ENCODE measurements at places on chromosomes 3 and 15. TPM values are rescaled to one million over a fixed set of nuclear protein-coding genes. Genes with fewer than 3 reads are reported as not detected.
A peak's percentile ranks its signal among the peaks of the same experiment; 100 is the strongest.

DNA sequence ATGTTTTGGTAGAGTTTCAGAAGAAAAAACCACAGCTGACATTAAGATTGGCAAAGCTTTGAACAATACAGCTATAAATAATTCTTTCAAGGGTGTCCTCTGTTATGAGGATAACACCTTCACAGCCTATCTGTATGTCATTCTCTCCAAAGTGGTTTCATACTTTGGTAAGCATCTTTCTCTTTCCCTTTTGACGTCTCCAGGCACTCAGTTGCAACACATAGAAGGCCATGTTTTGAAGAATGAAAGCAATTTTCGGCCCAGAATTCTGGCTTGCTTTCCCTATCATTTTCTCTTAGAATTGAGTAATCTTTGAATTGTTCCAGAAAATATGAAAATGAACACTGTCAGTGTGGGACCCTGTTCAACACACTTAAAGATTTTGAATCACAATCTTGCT lies 200.0 kb upstream of the CBLB start:
- no peaks in the 10 kb centered on the region for H3K36me3 ChIP-seq
- peak overlapping the region; percentile 59 for H3K27ac ChIP-seq
- H3K4me1 ChIP-seq, result peaks cover 31% of the 10 kb centered on the region
- no peak for DNase-seq
- H3K27me3 ChIP-seq, result no peaks in the 10 kb centered on the region

DNA sequence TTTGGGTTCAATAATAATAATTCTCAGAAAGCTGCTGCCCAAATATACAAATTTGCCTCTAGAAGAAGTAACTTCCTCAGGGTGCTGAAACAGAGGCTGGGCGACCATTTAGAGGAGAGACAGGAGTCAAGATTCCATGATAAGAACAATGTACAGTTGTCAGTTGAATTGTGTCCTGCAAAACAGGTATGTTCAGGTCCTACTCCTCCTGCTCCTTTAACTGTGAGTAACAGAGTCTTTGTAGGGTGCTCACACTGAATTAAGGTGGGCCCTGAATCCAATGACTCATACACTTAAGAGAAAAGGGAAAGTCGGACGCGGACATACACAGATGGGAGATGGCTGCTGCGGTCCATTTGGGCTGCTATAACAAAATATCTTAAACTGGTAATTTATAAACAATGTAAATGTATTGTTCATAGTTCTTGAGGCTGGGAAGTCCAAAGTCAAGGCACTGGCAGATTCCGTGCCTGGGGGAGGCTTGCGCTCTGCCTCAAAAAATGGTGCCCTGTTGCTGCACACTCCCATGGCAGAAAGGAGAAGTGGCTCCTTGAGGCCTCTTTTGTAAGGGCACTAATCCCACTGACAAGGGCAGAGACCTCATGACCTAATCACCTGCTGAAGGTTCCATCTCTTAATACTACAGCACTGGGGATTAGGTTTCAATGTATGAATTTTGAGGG lies 55.1 kb downstream of the MB21D2 start:
- DNase-seq, result no peak
- no peak overlapping the region for H3K27ac ChIP-seq
- H3K27me3 ChIP-seq, result no peaks in the 10 kb centered on the region
- peaks cover 4% of the 10 kb centered on the region for H3K4me1 ChIP-seq

The GOLGA8S gene
- total RNA-seq, result 0.14 TPM

The NRROS gene
- total RNA-seq, result 17.9 TPM

- no peak overlapping the region for H3K27ac ChIP-seq
- H3K36me3 ChIP-seq, result no peaks in the 10 kb centered on the region
- no peak overlapping the region for H3K4me3 ChIP-seq
These were observed 103.5 kb downstream of the TBC1D2B start for GRCh38 chr15:77974098-77974414.

DNA sequence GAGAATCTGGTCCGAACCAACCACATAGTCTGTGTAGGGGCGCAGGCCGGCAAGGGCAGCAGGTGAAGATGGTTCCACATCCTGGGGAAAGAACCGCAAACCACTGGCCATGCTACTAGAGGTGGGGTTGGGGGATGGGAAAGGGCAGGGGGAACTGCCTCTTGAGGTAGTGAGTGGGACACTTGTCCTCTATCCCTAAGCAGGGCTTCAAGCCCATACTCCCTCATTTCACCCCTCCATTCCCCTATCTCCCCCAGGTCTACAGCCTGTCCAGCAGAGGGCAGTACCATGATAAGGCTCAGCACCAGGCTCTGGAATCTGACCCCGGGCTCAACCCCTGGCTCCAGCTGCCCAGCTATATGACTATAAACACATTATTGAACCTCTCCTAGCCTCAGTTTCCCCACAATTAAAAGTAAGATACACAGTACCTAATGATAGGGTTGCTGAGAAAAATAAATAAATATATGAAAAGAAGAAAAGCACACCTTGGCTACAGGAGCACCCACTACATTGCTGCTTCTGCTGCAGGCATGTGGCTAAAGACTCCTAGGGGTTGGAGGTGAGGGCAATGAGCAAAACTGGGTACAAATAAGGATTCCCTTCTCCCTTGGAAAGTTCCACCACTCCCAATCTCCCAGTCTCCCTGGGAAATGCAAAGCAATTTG lies 6.3 kb downstream of the GORASP1 start:
- peaks cover 38% of the 10 kb centered on the region for H3K36me3 ChIP-seq
- DNase-seq, result no peak
- peaks cover 13% of the 10 kb centered on the region for H3K4me1 ChIP-seq
- H3K27me3 ChIP-seq, result no peaks in the 10 kb centered on the region
- H3K4me3 ChIP-seq, result no peak overlapping the region
- no peak overlapping the region for H3K27ac ChIP-seq

GRCh38 chr3:172039436-172040077 lies at the start of gene FNDC3B:
TSS of gene FNDC3B (plus strand) at chr3:172039578. CDS start at chr3:172112480, 72,902 bp downstream.
- H3K4me1 ChIP-seq, result peaks cover 20% of the 10 kb centered on the region
- H3K36me3 ChIP-seq, result no peaks in the 10 kb centered on the region
- DNase-seq, result peak; percentile 80
- peak within 1 kb of the TSS; percentile 98 for H3K4me3 ChIP-seq
- H3K27ac ChIP-seq, result peak within 1 kb of the TSS; percentile 97

The ENTPD3 gene
- 3.0 TPM for total RNA-seq

DNA sequence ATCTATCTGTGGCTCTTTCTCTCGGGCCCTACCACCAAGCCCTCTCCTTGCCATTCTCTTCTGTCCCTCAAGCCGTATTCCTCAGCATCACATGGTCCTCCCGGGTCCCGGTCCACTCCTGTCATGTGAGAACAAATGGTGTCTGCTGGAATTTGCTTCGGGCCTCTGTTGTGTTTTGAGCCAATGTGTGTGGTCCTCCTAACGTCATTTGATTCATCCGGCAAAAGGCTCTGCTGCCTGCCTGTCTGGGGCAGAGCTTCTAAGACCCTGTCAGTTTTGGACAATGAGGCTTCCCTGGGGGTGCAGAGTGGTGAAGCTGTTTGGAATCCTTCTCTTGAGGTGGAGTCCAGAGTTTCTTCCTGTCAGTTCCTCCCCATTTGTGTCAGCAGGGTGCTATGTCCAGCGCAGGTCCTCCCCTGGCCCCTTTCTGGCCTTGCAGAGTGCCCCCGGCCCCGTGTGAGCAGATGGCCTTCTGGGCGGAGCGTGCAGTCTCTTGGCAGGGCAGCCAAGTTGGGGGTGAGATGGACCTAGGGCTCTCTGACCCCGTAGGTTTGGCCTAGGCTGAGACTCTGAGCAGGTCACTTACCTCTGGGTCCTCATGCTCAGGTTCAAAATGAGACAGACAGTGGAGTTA lies 93.6 kb downstream of the APBA2 start:
- H3K36me3 ChIP-seq, result no peaks in the 10 kb centered on the region
- H3K4me3 ChIP-seq, result no peak overlapping the region
- no peaks in the 10 kb centered on the region for H3K27me3 ChIP-seq

DNA sequence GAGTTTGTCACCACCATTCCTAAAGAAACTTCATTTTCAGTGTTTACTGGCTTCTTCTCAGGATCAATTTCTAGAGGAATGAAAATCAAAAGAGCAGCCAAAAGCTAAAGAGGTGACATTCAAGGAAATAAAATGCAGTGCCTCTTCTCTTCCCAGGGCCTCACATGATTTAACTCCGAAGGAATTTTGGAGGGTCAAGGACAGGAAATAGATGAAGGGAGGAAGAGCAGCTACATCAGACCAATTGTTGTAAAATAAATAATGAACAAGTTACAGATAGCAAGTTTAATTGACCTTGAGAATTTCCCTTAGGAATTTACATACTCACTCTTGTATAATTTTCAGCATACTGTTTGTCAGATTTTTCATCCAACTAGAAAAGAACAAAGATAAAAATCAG lies 78.1 kb downstream of the LRRFIP2 start:
- no peak for DNase-seq
- H3K4me1 ChIP-seq, result peaks cover 20% of the 10 kb centered on the region
- H3K36me3 ChIP-seq, result no peaks in the 10 kb centered on the region
- no peak overlapping the region for H3K4me3 ChIP-seq

The MYNN gene
- total RNA-seq, result 14.3 TPM

DNA sequence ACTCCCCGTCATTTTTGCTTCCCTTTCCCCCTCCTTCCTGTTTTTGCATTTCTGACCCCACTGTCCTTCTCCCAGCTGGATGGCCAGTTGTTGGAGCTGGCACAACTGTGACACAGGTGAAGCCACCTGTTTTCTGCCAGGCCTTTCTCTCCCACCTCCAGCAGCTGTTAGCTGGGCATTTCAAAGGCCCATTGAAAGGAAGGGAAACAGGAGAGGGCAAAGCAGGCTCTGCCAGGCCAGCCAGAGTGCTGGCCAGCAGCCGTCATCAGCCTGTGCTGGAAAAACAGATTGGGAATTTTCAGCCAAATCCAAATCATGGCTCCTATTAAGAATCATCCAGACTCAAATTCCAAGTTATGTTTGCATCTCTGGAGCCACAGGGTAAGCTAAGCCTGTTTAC lies 155.2 kb upstream of the C2CD4B start:
- H3K27ac ChIP-seq, result no peak overlapping the region
- DNase-seq, result no peak
- no peaks in the 10 kb centered on the region for H3K36me3 ChIP-seq
- H3K4me1 ChIP-seq, result no peaks in the 10 kb centered on the region
- H3K4me3 ChIP-seq, result no peak overlapping the region

DNA sequence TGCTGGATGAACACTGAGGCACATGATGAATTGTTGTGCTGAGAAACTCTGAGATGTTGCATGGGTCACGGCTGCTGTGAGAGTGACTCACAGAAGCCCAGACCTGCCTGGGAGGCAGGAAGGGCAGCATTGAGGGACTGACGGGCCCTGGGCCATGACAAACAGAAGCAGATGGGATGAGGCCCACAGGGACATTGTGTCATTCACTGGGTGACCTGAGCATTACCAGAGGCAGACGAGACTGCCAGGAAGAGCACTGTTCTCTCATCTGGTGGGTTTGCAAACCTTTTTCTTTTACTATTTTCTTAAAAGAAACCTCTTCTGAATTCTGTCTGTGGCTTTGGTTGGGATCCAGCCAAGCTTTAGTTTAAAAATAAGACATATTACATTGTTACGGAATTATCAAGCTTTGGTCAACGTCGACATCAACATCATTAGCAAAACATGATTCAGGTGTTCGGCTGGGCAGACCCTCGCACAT lies 67.8 kb downstream of the BDH1 start:
- peak; percentile 13 for DNase-seq
- H3K4me3 ChIP-seq, result no peak overlapping the region
- H3K36me3 ChIP-seq, result no peaks in the 10 kb centered on the region
- no peaks in the 10 kb centered on the region for H3K27me3 ChIP-seq
- H3K27ac ChIP-seq, result no peak overlapping the region

GRCh38 chr3:38307599-38307998 lies 25.5 kb downstream of the SLC22A14 start:
- no peak overlapping the region for H3K4me3 ChIP-seq
- H3K4me1 ChIP-seq, result no peaks in the 10 kb centered on the region
- H3K27me3 ChIP-seq, result no peaks in the 10 kb centered on the region
- no peak overlapping the region for H3K27ac ChIP-seq
- DNase-seq, result no peak

DNA sequence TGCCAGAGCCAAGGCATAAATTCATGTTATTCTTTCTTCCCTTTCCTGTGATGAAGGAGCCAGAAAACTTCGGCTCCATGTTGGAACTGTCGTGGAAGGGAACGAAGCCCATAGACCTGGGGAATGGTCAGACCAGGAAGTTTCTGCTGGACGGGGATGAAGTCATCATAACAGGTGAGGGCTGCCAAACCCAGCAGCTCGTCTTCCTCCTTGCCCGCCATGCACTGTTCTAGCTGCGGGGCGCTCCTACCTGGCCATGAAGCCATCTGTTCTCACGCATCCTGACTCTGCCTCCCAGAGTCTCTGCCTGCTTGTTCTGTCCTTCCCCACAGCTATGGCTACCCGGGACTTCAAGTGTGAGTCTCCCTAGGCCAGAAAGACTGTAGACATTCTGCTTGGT lies 28.2 kb downstream of the FAH start:
- peaks cover 54% of the 10 kb centered on the region for H3K4me1 ChIP-seq
- H3K4me3 ChIP-seq, result no peak overlapping the region
- peaks cover 7% of the 10 kb centered on the region for H3K36me3 ChIP-seq

DNA sequence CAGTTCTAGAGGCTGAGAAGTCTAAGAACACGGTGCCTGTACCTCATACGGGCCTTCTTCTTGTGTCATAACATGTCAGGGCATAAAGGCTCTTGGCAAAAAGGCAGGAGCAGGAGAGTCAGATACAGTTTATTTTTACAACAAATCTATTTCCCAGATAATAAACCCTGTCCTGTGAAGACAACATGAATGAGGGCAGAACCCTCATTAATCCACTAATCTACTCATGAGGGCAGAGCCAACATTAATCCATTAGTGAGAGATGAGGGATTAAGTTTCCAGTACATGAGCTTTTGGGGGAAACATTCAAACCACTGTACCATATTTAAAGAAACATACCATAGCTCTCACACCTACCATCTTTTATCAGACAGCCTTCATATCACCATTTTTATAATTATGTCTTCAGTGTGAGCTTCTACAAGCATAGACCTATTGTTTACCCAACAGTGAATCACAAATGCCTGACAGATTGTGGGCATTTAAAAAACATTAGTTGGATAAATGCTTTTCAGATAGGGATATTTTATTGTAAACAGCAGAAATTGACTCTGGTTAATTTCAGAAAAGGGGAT lies 645.8 kb downstream of the GRM7 start:
- peaks cover 19% of the 10 kb centered on the region for H3K4me1 ChIP-seq
- no peak for DNase-seq
- no peaks in the 10 kb centered on the region for H3K27me3 ChIP-seq
- H3K36me3 ChIP-seq, result no peaks in the 10 kb centered on the region

The CAPN3 gene
- total RNA-seq, result 19.8 TPM

DNA sequence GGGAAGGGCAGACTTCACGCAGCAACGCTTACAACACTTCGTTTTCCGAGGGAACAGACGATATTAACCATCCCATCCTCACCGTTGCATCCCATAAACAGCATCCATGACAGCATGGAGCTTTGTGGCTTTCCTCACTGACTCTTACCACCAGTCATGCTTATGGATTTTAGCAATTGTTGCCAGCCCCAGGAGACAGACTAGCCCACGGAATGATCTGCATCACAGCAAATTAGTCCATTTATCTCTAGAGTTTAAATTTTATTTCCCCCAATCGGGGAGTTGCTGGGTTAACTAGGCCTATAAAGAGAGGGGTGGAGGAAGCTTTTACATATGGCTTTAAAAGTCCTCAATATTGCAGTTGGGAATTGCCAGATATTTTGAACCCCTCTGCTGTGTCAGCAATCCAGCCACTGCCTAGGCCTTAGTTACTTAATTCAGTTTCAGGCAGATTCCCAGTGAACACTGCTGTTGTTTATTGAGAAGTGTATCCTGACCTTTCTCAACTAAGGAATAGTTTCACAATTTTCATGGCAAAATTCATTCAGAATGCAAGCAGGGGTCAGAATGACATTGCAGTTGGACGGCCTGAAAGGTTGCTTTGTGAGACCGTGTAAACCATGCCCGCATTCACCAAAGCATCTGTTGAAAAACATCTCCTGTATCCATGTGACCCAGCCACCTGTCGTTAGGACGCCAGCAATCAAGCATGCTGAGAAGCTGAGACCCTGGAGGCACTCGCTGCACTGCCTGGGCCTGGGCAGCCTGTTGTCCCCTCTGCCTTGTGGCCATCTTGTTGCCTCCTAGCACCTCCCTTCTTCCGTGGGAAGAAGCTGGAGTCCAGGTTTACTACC lies 397.4 kb upstream of the TPM1 start:
- H3K4me1 ChIP-seq, result peaks cover 12% of the 10 kb centered on the region
- H3K27me3 ChIP-seq, result no peaks in the 10 kb centered on the region

The XIRP1 gene
- total RNA-seq, result not detected

Data from thoracic aorta (tissue), 2 donors.